NCI-H446 treated with DMSO at 0.1 percent for 48 hours (cell line): ENCODE measurements at places on chromosomes 5 and 9.

DNA sequence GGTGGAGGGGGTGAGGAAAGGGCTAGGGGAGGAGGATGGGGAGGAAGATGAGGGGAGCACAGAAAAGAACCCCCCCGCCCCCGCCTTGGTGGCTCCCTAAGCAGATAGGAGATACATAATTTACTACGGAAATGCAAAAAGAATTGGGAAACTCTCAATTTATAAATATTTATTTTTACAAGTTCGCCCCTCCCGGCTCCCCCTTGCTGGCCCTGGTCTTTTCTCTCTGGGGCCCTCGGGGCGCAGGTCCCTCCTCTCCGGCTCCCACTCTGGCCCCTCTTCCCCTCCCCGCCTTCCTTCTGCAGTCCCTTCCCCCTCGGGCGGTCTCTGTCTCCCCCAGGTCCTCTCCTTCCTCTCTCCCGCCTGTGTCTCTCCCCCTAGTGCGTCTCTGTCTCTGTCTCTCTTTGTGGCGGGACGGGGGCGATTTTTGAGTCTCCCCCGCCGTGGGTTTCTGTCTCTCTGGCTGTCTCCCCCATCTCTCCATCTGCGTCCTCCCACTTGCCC lies 173.6 kb upstream of the IER5L start:
- no peak for DNase-seq

DNA sequence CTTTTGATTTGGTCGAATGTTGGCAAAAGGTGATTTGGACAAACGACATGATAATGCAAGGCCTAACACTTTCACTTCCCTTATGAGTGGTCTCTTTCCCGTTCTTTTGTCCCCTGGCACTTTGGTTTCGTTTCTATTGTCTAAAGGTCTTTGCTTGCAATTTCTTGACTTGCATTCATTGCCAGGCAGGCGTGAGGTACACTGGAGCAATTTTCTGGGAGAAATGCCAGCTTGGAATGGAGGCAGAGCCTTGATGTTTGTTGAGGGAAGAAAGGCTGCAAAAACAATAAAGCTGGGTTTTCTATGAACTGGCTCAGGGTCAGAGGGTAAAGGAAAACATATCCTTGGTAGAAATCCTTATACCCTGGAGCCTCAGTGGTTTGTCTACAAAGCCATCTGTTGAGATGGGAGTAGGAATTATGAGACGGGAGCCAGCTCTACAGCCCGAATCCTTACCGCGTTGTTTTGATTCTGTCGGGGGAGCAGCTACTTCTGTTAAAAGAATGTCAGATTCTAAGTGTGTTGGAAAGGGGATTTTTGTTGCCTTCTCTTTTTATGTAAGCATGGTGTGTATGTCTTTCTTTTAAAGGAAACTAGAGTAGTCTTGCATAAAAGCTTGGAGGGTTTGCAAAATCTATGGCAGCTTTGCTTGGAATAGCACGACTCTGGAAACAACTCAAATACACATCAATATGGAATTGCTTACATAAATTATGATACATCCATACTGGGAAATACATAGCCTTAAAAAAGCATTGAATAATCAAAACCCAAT lies 158.9 kb downstream of the RMI1 start:
- DNase-seq = peak; percentile 2

DNA sequence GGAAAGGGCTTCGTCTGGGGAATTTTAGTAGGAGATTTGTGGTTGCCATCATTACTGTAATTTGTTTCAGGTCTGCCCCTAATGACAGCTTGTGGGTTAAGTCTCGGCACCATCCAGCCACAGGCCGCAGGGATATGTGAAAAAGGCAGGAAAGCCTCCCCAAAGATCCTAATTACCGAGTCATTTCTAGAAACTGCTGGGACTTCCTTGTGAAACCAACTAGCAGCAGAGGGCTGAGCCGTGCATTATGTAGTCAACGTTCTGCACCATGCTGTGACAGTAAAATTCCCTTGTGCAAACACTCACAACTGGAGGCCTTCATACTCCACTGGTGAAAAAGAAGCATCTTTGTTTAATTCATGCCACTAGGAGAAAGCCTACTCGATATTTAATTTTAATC lies 230.3 kb downstream of the MPDZ start:
- DNase-seq = no peak

GRCh38 chr9:112836394-112836793 lies 54.3 kb downstream of the SLC46A2 start:
- DNase-seq = no peak

GRCh38 chr9:112558476-112558875 lies 71.8 kb downstream of the KIAA1958 start:
- DNase-seq = no peak

- DNase-seq = no peak
Measured at GRCh38 chr5:158482125-158482524, 617.6 kb downstream of the EBF1 start.

DNA sequence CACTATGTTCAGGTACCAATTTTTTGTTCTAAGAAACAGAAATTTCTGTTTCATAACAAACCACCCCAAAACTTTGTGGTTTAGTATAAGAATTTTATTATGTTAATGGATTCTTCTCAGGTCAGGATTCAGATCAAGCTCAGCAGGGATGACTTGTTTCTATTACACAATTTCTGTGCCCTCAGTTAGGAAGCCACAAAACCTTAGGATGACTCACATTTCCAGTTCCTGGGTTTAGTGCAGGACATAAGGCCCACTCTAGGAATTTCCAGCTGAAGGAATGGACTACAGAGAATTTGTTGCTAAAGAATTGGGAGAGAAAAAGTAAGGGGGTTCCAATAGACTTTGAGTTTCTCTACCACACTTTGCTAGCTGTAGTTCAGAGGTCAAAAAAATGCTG lies 629.3 kb downstream of the ANXA1 start:
- no peak for DNase-seq

- DNase-seq = peak; percentile 73
Measured at GRCh38 chr5:35129921-35130485, 82.3 kb upstream of the AGXT2 start.

GRCh38 chr9:121398374-121398773 lies 28.3 kb upstream of the STOM start:
- no peak for DNase-seq

DNA sequence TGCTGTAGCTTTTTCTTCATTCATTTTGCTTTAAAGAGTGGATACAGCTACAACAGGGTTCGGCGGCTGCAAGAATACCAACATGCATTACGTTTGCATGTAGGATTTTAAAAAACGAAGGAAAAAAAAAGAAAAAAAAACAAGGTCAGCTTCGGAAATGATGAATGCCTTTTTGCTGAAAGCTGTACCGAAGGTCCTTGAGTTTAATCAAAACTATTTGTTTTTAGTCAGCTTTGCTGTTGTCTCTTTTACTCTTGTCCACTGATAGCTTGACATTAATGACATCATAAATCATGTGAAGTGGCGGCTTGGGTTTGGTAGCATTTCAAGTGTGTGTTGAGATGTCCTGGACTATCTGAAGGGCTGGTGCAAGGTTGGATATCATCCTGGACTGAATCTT lies 779.1 kb downstream of the NR2F1-AS1 start:
- no peak for DNase-seq

DNA sequence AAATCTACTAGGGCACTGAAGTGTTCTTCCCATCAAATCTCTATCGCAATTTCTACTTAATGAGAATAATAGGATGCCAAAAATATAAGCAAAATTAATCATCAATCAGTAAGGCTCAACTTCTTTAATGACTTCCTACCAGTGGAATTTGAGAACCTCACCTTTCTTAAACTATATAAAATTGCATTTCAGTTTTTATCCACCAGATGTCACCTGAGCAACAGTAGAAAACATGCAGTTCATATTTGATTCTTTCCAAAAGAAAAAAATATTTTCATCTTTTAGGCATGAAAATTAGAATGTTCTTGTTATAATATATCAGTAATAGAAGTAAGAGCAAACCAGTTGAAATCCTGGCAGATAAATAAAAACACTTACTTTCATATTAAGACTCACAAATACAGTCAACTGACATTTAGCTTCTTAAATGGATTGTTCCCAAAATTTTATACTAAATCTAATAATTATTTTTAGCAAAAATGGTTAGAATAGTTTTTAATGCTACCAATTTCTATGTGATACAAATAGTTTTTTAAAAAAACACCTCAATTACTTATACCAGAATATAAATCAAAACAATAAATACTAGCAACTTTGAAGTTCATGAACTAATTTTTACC lies 13.4 kb upstream of the CCDC112 start:
- peak; percentile 4 for DNase-seq

- DNase-seq = no peak
Measured at GRCh38 chr5:140356853-140357725, 2.9 kb upstream of the SLC4A9 start.

- no peak for DNase-seq
Measured at GRCh38 chr9:121322737-121323448, 47.2 kb downstream of the STOM start.

DNA sequence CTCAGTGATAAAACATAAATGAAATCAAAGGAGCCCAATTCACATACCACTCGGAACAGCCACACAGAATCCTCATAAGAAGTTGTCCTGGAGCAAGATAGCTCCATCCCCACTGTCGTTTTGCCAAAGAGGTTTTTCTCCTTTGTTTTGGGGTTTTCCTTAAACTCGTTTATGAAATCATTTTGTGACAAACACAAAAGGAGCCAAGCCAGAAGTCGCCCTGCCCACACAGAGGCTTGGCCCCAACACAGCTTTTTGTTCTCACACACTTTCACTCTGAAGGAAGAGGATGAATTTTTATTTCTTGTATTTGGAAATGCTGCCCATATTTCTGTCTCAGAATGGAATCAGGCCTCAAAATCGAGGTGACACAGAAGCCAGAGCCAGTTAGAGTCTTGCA lies 113.4 kb downstream of the HSD17B3 start:
- DNase-seq = no peak

GRCh38 chr5:156912869-156913268 lies 50.2 kb downstream of the TIMD4 start:
- no peak for DNase-seq

GRCh38 chr5:109105631-109106267 lies 304.0 kb downstream of the PJA2 start:
- DNase-seq = peak; percentile 86

DNA sequence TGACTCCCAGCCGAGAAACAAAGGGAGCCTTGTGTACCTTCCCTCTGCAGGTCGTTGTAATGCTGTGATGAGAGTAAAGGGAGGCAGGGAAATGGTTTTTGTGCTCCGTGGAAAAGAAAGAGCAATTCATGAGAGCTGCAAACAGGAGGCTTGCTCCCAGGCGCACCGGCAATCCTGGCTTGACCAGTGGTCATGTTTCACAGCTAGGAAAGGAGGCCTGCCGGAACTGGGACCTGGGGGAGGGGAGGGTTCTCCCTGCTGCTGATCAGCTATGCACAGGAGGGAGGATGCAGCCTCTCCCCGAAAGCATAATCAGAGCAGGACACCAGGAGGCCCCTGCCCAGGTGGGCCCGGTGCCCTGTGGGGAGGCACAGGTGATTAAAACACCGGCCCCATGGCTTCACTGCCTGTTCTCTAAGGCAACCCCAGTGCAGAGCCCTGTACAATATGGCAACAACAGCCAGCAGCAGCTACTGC lies 131.3 kb downstream of the ZDHHC21 start:
- no peak for DNase-seq
